ENCODE measurements at places on chromosomes 6 and 20. TPM values are rescaled to one million over a fixed set of nuclear protein-coding genes. Genes with fewer than 3 reads are reported as not detected.

The HLA-DMA gene
- total RNA-seq = 2.9 TPM

The VGLL2 gene
- not detected for total RNA-seq

The PKHD1 gene
- not detected for total RNA-seq

The FOXF2 gene
- 8.0 TPM for total RNA-seq

GRCh38 chr20:37190354-37191112, 11.2 kb upstream of the MROH8 start:
- DNase-seq = no peak

- no peak for DNase-seq
These were observed 181.1 kb downstream of the BCKDHB start for GRCh38 chr6:80287607-80288006.

- peak; percentile 50 for DNase-seq
These were observed 239.8 kb upstream of the PREP start for GRCh38 chr6:105642708-105643107.
